ENCODE measurements at places on chromosomes 16 and 17. TPM values are rescaled to one million over a fixed set of nuclear protein-coding genes. Genes with fewer than 3 reads are reported as not detected.

CHD9NB gene
- 0.66 TPM for total RNA-seq

GRB7 gene
- not detected for total RNA-seq

SLX1B gene
- 39.7 TPM for total RNA-seq

BAHCC1 gene
- total RNA-seq: 11.6 TPM

NHERF2 gene
- total RNA-seq: 71.2 TPM

EIF4A3 gene
- total RNA-seq: 90.4 TPM

CCDC92B gene
- not detected for total RNA-seq

BRIP1 gene
- 12.2 TPM for total RNA-seq

NOG gene
- 2.1 TPM for total RNA-seq

MRM1 gene
- 5.2 TPM for total RNA-seq

CHST6 gene
- 0.60 TPM for total RNA-seq

NPIPB6 gene
- 5.0 TPM for total RNA-seq

LRRC46 gene
- 0.42 TPM for total RNA-seq

ZNF205 gene
- 15.5 TPM for total RNA-seq

RGS11 gene
- 5.5 TPM for total RNA-seq

RAB11FIP4 gene
- 0.92 TPM for total RNA-seq

CDT1 gene
- 26.5 TPM for total RNA-seq

ST6GALNAC2 gene
- 1.7 TPM for total RNA-seq

PMFBP1 gene
- total RNA-seq: 0.42 TPM

IKZF3 gene
- not detected for total RNA-seq

C16orf96 gene
- total RNA-seq: not detected

TBC1D3K gene
- not detected for total RNA-seq

ALKBH5 gene
- total RNA-seq: 71.0 TPM

SHBG gene
- total RNA-seq: not detected

SEC14L5 gene
- total RNA-seq: not detected

DCXR gene
- total RNA-seq: 93.0 TPM

DLX4 gene
- not detected for total RNA-seq

PHOSPHO1 gene
- total RNA-seq: not detected

AIPL1 gene
- not detected for total RNA-seq

TVP23A gene
- total RNA-seq: not detected

TP53TG3 gene
- not detected for total RNA-seq

TP53TG3F gene
- total RNA-seq: not detected

HS3ST6 gene
- not detected for total RNA-seq

FNDC8 gene
- not detected for total RNA-seq

SOCS7 gene
- total RNA-seq: 11.7 TPM

MYO18A gene
- 20.6 TPM for total RNA-seq

TSNAXIP1 gene
- 0.95 TPM for total RNA-seq

NTN1 gene
- 0.18 TPM for total RNA-seq

SCGB1C2 gene
- not detected for total RNA-seq

ALOX15 gene
- not detected for total RNA-seq

SSTR5 gene
- 0.24 TPM for total RNA-seq

TMEM170A gene
- total RNA-seq: 24.2 TPM

CHAD gene
- not detected for total RNA-seq

TERB1 gene
- not detected for total RNA-seq

MGAT5B gene
- 2.1 TPM for total RNA-seq

CRYM gene
- total RNA-seq: not detected

MRPL38 gene
- 93.8 TPM for total RNA-seq

FBXW10 gene
- total RNA-seq: not detected

C16orf54 gene
- not detected for total RNA-seq

CCDC182 gene
- total RNA-seq: not detected

CDH11 gene
- total RNA-seq: 14.9 TPM
